ENCODE measurements at places on chromosomes 4 and X.

DNA sequence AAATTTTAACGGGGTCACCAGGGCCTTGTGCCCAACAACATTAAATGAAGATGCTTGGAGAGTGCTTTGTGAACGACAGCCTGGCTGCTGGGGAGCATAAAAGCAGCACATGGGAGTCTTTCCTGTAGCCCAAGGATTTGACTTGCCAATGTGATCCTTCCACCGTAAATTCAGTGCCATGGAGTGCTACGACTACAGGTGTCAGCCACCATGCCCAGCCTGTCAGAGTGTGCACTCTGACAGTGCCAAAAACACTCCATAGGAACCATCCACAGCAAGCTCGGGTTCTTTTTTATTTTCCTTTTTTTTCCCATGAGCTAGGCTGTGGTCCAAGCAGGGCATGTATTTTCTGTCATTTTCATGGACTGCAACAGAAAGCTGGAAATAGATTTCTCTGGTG lies 156.9 kb downstream of the NLGN4X start:
- no peak for DNase-seq

- DNase-seq = no peak
Measured at GRCh38 chr4:86367577-86367976, 7.7 kb upstream of the MAPK10 start.

GRCh38 chr4:48813964-48814363 lies 16.9 kb upstream of the OCIAD1 start:
- no peak for DNase-seq

- no peak for DNase-seq
Measured at GRCh38 chr4:69078852-69079251, 17.4 kb upstream of the UGT2B7 start.

GRCh38 chr4:84973856-84974255 lies 7.4 kb upstream of the WDFY3 start:
- DNase-seq = no peak

DNA sequence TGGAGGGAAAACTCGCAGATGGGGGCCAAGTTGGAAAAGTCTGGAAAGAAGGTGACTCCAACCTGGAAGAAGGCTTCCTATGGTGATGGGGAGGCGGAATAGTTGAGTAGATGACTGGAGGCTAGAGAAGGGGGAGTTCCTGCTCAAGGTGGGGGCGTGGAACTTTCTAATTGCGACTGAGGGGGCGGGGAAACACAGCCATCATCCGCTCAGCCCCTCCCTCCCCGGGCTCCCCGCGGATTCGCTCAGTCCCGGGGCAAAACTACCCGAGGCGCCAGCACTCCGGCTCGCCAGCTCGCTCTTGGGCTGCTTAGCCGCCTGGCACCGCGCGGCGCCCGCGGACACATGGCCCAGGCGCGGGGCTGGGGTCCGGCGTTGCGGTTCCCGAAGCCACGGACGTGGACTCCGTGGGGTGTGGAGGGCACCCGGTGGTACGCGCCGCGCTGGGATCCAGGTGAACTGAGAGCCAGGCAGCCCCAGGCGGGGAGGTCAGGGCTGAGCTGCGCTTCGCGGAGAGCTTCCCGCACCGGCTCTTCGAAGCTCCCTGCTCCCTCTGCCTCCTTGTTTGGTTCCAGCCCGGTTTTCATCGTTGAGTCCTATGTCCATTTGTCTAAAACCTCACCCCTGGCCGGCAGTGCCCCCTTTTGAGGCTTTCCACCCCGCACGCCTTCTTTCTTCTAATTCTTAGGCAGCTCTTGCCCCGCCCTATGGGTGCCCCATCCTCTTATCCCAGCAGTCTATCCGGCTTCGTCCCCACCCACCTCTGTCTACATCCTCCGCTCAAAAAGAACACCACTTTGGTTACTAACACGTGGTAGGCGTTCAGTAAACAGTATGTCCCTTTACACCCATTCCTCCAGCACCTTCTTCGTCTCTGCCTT lies 38.9 kb downstream of the STARD8 start:
- DNase-seq = no peak

DNA sequence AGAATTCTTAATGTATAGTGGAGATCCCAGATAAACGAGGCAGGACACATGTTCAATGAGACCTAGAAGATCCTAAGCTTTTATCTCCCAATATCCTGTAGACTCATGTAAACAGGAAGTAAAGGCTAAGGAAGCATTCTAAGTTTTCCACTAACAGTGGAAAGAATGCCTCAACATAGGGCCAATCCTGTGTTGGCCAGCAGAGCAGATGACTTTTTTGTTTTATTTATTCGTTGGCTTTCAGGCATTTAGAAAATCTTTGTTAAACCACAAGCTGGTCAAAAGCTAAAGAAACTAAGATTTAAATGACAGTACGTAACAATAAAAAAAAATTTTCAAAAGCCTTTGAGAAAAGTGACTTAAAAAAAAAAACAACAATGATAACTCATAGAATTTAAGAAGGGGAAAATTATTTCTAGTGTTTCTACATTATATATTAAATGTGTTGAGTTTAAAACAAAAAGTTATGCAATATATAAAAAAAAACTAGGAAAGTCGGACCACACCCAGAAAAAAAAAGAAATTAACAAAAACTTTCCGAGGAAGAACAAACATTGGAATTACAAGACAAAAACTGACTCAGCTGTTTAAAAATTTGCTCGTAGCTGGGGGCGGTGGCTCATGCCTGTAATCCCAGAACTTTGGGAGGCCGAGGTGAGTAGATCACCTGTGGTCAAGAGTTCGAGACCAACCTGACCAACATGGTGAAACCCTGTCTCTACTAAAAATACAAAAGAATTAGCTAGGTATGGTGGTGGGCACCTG lies 759.3 kb downstream of the FSTL5 start:
- no peak for DNase-seq
